Stimulated activated CD8-positive, alpha-beta memory T cell treated with anti-CD3 and anti-CD28 coated beads, Interleukin-4, amount 100 ng/mL, for 1 hour (primary cell): ENCODE measurements at places on chromosomes 5 and 9.

DNA sequence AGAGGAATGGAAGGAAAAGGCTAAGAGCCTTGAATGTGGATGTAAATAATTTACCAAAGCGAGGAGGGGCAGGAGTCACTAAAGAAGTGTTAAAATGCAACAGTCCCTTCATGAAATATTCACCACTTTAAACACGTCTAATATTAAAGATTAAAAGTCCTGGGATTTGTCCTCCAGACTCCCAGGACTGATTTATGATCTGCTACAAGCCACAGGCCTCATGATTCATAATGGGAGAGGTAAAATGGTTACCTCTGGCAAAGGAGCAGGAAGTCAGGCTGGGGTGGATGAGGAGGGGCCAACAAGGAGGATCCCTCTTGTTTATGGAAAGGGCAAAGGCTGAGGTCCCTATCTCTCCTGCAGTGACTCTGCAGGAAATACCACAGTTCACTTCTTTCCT is 292.4 kb downstream of the TRIM32 start:
- DNase-seq = no peak

GRCh38 chr5:97554977-97555643 is 372.1 kb upstream of the RIOK2 start:
- DNase-seq = no peak

DNA sequence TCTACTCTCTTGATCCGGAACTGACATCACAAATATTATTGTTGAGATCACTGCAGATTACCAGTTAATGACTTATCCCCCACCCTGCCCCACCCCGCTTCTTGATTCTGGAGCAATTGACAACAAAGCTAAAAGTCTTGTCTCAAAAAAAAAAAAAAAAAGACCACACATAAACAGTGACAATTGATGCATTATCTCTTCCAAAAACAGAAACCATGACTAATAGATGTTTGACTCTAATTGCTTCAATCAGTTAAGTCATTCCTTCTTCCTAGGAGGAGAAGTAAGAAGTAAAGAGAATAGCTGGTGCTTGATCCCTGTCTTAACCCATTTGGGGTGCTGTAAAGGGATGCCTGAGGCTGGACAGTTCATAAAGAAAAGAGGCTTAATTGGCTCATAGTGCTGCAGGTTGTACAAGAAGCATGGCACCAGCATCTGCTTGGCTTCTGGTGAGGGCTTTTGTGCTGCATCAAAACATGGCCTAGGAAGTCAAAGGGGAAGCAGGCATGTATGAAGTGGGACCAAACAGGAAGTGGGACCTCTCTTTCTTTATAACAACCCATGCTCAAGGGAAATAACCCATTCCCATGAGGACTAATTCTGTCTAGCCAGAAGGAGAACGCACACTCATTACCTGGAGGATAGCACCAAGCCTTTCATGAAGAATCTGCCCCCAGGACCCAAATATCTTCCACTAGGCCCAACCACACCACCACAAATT is 158.7 kb downstream of the TMEM167A start:
- no peak for DNase-seq

DNA sequence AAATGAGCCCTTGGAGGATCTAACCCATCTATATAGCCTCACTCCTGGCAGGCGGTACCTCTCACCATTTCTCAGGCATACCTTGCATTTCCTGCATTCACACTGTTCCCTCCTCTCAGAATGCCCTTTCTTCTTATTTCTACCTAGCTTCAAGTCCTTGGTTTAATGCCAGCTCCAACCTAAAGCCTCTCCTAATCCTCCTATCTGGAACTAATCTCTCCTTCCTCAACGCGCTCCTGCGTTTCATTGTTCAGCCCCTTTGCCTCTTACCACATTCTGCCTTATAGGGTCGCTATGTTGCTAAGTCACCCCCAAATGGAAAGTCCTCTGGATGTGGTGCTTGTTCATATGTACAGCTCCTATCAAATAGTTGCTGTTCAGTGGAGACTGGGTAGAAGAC is 288.5 kb upstream of the TUT7 start:
- DNase-seq = no peak

DNA sequence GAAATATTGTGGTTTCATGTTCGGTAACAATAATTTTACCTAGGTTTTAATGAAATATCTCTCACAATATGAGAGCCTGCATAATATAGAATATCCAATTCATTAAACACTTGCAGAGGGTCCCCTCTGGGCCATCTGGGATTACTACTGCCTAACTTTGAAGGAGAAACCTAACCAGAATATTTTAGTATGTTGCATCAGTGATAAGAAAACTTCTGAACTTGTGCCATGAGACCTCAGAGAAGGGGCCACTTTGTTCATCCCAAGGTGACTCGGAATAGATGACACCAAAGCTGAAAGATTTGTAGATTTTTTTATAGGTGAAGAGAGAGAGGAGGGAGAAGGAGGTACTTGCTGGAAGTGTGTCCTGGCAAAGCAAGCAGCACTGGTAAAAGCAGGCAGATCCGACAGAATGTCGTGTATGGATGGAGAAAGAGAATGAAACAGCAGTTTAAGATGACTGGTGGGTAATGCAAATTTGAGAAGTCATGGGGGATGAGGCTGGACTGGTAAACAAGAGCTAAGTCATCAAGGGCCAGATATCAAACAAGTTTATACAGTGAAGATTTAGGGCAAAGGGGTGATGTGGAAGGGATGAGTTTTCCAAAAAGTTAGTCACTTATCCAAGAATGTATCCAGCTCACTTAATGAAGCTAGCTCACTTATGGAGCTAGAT is 372.3 kb downstream of the ADGRV1 start:
- DNase-seq = no peak

DNA sequence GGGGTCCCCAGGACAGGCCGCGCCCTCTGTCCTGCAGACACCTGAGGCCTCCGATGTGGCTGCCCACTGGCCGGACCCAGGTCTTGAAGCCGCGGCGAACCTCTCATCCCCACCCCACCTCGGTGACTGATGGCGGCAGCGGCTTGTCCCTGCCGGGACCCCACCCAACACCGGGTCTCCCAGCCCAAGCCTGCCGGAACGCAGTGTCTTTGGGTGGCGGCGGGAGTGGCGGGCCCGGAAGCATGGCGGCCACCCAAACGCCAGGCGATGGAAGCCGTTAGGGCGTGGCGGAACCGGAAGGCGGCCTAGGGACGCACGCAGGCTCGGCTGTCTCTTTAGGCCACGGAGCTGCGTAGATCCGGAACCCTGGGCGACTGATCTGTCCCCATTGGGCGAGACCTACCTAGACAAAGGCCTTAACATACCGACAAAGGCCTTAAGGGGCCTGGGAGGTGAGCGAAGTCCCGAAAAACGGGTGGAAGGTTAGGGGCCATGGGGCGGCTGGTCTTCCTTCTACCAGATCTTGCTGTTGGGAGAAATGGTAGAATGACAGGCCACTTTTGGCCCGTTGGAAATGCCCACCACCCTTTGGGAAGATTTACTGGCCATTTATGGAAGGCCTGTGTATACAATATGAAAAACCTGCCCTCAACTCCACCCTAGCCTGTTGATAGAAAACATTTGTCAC is 94.6 kb upstream of the SMC2 start:
- DNase-seq = no peak

DNA sequence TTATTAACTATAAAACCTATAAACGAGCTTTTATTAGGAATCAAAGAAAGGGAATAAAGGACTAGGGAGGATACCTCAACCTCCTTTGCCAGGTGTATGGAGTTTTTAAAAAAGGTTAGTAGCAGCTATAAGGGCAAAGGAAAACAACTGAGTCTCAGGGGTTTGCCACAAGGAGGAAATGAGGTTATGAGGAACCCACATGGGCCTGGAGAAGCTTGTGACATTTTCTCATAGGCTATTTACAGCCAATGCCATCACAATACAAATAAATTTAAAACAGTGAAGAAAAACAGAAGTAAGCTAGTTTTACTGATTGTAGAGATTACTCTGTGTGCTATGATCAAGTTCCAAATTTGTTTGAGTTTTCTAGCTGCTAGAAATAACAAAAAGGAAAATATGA is 92.6 kb downstream of the CDKN2A start:
- DNase-seq = no peak

GRCh38 chr5:145586661-145587307 is 248.4 kb downstream of the PRELID2 start:
- DNase-seq = no peak

GRCh38 chr9:22469928-22470544 is 23.4 kb downstream of the DMRTA1 start:
- DNase-seq = no peak

- no peak for DNase-seq
These were observed 354.5 kb downstream of the SPOCK1 start for GRCh38 chr5:137144656-137145055.
